ENCODE measurements at places on chromosomes 2 and 18. TPM values are rescaled to one million over a fixed set of nuclear protein-coding genes. Genes with fewer than 3 reads are reported as not detected.

DNA sequence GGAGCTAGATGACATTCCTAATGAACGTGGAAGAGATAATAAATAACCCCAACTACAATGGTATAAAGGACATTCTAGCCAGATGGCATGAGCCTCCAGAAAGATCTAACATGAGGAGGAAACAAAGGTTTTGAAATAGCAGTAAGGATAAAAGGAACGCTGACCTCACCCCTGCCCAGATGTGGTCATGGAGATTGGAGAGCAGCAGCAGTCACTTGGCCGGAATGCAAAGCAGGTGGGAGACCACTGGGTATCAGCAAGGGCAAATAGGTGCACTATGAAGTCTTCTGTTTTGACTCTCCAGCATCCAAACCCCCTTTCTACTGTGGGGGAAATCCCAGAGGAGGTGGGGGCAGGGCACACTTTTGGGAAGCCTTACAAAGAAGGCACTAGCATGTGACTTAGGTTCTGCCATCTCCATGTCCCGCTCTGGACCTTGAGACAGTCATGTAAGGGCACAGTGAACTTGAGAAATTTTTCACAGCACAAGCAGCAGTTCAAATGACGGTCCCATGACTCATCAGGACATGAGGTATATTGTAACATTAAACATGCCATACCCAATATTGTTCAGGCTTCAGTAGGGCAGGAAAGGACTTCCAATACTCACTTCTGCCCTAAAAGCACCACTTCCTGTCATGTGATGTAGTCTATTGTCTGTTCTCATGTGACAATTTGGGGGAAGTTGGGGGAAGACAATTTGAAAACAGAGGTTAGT, 55.2 kb downstream of the METTL4 start:
- peak; percentile 48 for DNase-seq

- DNase-seq = no peak
Measured at GRCh38 chr18:25464227-25464626, 112.3 kb upstream of the ZNF521 start.

The EN1 gene
- total RNA-seq = not detected

The TRIM43 gene
- not detected for total RNA-seq

The LHCGR gene
- not detected for total RNA-seq

- DNase-seq = no peak
Measured at GRCh38 chr2:200616193-200616592, 30.4 kb downstream of the AOX1 start.

The SLC16A14 gene
- total RNA-seq = 2.3 TPM
